ENCODE measurements at places on chromosomes 1 and 21.

DNA sequence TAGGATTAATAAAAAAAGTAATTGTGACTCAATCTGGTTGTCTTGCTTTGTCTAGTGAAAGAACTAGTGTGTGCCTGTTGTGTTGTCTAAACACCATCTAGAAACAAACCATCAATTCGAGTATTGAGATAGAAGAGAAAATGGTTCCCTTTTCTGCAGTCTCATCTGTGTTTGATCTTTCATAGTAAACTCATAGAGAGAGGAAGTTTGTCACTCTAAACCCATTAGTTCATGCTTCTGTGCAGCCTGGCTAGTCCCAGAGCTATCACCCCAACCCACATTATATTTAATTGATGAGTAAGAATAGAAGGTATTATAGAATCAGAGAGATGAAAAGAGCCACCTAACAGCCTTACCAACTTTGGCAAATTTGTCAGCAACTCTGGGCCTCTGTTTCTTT lies 99.5 kb downstream of the TGFB2 start:
- DNase-seq, result no peak

GRCh38 chr1:112889052-112889768 lies 66.8 kb downstream of the SLC16A1 start:
- no peak for DNase-seq

DNA sequence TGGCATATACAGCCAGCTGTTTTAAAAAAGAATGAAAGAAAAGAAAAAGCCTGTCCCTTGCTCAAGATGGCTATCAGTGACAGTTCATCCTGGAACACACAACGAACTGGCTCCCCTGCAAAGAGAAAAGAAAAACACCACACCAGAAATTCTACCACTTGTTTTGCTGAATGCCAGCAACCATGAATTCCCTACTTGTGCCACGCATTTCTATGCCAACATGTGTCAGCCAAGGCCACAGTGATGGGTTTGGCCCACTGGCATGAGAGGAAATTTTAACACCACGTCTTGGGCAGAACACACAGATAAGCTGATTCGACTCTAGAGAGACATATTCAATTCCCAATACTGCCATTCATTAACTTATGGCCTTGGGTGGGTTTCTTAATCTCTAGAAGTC lies 64.0 kb downstream of the CAPZB start:
- DNase-seq, result no peak

GRCh38 chr1:184023171-184023570 lies 14.4 kb downstream of the COLGALT2 start:
- DNase-seq, result no peak

DNA sequence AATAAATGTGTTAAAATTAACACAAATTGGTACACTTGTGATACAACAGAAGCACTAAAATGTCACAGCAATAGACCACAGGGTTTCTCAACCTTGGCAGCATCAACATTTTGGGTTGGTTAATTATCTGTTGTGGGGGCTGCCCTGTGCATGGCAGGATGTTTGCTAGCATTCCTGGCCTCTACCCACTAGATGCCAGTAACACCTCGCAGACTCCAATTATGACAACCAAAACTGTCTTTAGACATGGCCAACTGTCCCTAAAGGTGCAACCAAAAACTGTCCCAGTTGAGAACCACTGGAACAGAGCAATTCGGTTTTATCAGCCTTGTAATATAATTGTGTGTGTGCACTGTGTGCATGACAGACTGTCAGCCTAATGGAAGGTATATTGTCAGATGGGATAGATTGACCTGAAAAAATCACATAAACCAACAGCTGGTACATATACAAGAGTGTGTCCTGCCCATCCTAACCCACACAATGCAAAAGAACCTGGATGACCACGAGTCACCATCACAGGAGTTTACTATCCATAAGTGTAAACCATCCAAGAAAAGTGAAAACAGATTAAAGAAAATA lies 13.5 kb upstream of the ERG start:
- DNase-seq, result no peak

- no peak for DNase-seq
Observed at GRCh38 chr21:41269535-41269934, 47.1 kb upstream of the FAM3B start.

Data from activated B cell treated with CpG ODN at 0.5 μM for 24 hours (primary cell).